ENCODE measurements at places on chromosomes 11 and 22.

GRCh38 chr11:20060181-20060580, 100.1 kb downstream of the DBX1 start:
- DNase-seq: no peak

GRCh38 chr11:19525276-19525675, 187.4 kb upstream of the NAV2 start:
- no peak for DNase-seq

GRCh38 chr11:108902027-108902469, 237.2 kb downstream of the DDX10 start:
- DNase-seq: no peak

GRCh38 chr22:38220163-38220562, 18.4 kb downstream of the MAFF start:
- DNase-seq: no peak
